ENCODE measurements at places on chromosomes 16 and 17. TPM values are rescaled to one million over a fixed set of nuclear protein-coding genes. Genes with fewer than 3 reads are reported as not detected.

- no peaks in the 10 kb centered on the region for H3K27me3 ChIP-seq
- DNase-seq, result peak; percentile 58
- H3K27ac ChIP-seq, result no peak overlapping the region
- no peak overlapping the region for H3K4me3 ChIP-seq
Observed at GRCh38 chr17:50683434-50684287, 24.1 kb downstream of the ANKRD40 start.

DNA sequence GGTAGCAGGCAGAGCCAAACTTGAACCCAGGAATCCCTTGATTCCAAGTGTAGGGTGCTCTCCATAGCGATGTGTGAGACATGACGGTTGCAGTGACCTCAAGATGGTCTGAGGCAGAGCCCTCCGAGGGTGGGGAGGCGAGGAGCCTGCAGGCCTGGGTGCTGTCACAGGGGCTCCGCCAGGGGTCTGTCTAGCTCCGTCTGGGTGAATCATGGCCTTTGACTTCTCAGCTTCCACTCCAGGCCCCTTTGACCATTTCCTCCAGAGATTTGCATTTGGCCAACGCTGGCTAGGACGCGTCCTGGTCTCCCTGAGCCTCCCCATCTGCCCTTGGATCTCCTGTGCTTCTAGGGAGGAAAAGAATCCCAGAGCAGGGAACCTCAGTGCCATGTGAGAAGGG is 104.6 kb downstream of the RAP1GAP2 start:
- no peak for DNase-seq
- H3K4me3 ChIP-seq, result no peak overlapping the region
- no peak overlapping the region for H3K27ac ChIP-seq
- no peaks in the 10 kb centered on the region for H3K4me1 ChIP-seq

- no peaks in the 10 kb centered on the region for H3K36me3 ChIP-seq
- no peak for DNase-seq
- H3K4me1 ChIP-seq, result peaks cover 36% of the 10 kb centered on the region
- H3K27ac ChIP-seq, result peak overlapping the region; percentile 65
- H3K4me3 ChIP-seq, result no peak overlapping the region
Observed at GRCh38 chr16:84827131-84827574, 7.4 kb downstream of the CRISPLD2 start.

- DNase-seq, result no peak
- H3K4me3 ChIP-seq, result no peak overlapping the region
- H3K27ac ChIP-seq, result no peak overlapping the region
- H3K4me1 ChIP-seq, result peaks cover 49% of the 10 kb centered on the region
- peaks cover 29% of the 10 kb centered on the region for H3K36me3 ChIP-seq
Observed at GRCh38 chr16:89313583-89313982, 96.1 kb downstream of the ZNF778 start.

GRCh38 chr17:10050597-10051101 is 145.6 kb upstream of the RCVRN start:
- DNase-seq, result no peak
- no peaks in the 10 kb centered on the region for H3K36me3 ChIP-seq
- H3K4me1 ChIP-seq, result peaks cover 9% of the 10 kb centered on the region
- H3K27me3 ChIP-seq, result no peaks in the 10 kb centered on the region
- H3K4me3 ChIP-seq, result no peak overlapping the region

The HSF5 gene
- 0.20 TPM for total RNA-seq

All from upper lobe of right lung (tissue), 1 donor.